ENCODE measurements at places on chromosomes 1 and 21.

- peak; percentile 22 for DNase-seq
Observed at GRCh38 chr1:196660852-196661251, 9.0 kb downstream of the CFH start.

DNA sequence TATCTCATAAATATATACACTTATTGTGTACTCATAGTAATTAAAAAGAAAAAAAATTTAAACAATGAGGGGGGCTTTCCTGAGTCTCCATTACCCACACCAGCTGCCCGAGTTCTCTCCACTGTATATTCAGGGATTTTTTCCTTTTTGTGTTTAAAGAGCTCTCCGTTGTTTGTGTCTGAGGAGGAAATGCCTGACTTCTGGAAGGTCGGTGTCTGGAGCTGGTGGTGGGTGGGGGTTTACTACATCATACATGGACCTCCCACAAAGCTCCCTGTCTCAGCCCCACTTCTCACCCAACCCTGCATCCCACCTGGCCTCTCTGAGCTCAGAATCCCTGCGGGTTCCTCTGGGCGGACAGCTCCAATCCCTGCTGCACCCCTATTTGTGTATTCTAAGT lies 64.1 kb upstream of the ETV3 start:
- no peak for DNase-seq

GRCh38 chr1:234675572-234675971 lies 65.6 kb upstream of the IRF2BP2 start:
- DNase-seq = peak; percentile 39

- no peak for DNase-seq
Observed at GRCh38 chr1:84269306-84269705, 32.2 kb upstream of the SAMD13 start.

DNA sequence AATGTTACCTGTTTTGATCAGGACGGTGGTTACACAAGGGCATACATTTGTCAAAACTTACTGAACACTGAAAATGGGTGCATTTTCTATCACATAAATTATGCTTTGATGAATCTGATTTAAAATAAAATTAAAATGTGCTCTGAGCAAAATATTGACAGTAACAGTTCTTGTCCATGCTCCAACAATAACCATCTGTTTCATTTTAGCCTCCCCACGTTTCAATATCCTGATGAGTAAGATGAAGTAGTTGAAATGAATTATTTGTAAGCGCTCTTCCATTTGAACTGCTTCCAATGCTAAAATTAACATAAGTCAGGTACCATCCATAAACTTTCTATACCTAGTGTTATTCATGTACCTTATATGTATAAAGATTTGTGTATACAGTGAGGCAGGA lies 365.4 kb downstream of the LTN1 start:
- no peak for DNase-seq

- DNase-seq = no peak
Observed at GRCh38 chr1:183770816-183771128, 34.1 kb upstream of the RGL1 start.

DNA sequence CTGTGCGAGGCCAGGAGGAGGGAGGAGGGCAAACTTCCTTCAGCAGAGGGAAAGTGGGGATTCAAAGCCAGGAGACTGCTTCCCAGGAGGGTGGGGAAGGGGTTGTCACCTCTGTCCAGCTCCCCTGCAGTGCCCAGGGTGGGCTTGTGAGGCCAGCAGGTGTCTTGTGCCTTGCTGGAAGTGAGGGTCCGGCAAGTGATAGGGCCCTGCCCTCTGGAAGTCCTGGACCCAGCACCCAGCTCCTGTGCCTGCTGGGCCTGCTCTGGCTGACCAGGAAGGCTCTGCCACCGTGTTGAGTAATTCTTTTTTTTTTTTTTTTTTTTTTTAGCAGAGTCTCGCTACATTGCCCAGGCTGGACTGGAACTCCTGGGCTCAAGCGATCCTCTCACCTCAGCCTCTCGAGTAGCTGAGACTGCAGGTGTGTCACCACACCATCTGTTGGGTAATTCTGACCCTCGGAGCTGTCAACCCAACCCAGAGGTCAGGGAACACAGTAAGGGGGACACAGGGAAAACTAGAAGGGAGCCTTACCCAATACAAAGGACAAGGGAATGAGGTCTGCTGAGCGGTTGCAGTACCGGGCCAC lies 1.0 kb downstream of the BEST4 start:
- DNase-seq = no peak

GRCh38 chr1:92317836-92318493 lies 19.1 kb downstream of the RPAP2 start:
- no peak for DNase-seq

GRCh38 chr1:87197156-87197555 lies 131.5 kb upstream of the LMO4 start:
- DNase-seq = no peak

DNA sequence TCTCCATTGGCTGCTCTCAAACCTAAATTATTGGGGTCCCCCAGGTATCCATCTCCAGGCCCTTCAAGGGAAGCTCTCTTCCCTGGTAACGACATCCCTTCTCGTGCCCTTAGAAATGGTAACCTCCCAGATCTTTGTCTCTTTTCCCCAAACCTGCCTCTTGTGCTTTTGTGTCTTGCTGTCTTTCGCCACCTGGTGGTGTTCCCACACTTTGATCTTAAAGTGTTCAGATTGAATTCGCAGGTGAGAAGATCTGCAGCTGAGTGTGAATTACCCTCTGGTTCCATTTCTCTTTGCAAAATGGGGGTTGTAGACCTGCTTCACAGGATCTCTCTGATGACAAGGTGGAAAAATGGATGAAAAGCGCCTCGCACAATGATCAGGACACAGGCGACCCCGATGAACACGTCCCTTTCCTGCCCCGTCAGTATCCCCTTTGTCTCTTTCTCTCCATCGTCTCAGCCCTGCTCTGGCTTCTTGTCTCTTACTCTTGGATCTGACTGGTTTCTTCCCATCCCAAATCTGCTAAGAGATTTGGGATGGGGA lies 53.1 kb downstream of the DOP1B start:
- no peak for DNase-seq

All from D721Med (cell line).